ENCODE measurements at places on chromosomes 2 and 18.

- no peak for DNase-seq
Observed at GRCh38 chr18:70840649-70841048, 551.8 kb downstream of the SOCS6 start.

DNA sequence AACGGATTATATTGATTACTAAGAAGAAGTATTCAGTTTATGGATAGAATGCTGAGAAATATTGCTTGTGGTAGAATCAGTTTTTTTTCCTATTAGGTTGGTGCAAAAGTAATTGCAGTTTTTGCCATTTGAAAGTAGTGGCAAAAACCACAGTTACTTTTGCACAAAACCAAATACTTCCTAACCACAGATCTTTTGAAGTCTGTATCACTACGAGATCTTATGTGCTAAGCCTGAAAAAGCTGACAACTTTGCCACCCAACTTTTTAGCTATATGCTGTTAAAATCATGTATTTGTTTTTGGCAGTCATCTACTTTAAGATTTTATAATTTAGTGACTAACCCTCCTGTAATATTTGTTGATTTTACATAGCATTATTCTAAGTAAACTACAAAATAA, 24.6 kb downstream of the DNAJC10 start:
- DNase-seq, result no peak

- peak; percentile 79 for DNase-seq
Observed at GRCh38 chr2:187500585-187501359, 52.7 kb upstream of the CALCRL start.

GRCh38 chr2:212428681-212429478, 109.7 kb downstream of the ERBB4 start:
- no peak for DNase-seq
